ENCODE measurements at places on chromosomes 12 and 14.
A peak's percentile ranks its signal among the peaks of the same experiment; 100 is the strongest.

- no peak for DNase-seq
Observed at GRCh38 chr12:126648074-126648473, 1582.8 kb downstream of the AACS start.

GRCh38 chr14:52703225-52703624 lies 3.8 kb upstream of the PSMC6 start:
- DNase-seq = no peak

DNA sequence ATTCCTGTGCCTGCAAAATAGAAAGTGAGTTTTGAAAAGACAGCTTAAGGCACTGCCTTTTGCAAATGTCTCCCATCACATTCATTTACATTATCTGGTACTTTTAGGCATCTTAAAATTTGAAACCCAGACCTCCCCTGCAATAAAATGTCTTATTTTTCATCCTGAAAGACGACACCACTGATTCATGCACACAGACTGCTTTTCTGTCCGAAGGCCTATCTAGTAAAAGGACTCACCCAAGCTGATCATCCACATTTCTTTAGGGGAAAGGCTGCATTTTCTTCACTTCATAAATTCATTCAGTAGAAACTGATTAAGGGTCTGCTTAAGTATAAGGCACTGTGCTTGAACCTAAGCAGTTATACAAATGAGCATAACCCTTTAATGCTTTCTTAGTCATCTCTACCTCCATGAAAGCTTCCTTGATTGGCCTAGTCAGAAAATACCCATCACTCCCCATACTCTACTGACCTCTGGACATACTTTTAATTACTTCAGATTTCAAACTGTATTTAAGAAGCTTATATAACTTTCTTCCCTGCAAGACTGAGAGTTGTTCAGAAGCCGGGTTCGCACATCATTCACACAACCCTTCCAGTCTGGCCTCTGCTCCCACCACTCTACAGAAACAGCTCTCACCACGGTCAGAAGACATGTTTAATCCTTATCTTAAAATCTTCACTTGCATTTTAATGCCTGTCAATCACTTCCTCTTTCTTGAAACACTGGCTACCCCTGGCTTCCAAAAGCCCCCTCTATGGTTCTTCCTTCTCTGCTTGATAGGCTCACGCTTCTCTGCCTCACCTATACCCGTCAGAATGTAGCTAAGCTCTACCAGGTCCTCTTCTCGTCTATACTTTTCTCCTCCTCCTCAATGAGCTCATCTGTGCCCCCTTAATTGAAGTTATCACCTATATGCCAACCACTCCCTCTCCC lies 288.6 kb downstream of the MED13L start:
- no peak for DNase-seq

GRCh38 chr14:105074601-105075053 lies 9.4 kb upstream of the GPR132 start:
- DNase-seq = no peak

DNA sequence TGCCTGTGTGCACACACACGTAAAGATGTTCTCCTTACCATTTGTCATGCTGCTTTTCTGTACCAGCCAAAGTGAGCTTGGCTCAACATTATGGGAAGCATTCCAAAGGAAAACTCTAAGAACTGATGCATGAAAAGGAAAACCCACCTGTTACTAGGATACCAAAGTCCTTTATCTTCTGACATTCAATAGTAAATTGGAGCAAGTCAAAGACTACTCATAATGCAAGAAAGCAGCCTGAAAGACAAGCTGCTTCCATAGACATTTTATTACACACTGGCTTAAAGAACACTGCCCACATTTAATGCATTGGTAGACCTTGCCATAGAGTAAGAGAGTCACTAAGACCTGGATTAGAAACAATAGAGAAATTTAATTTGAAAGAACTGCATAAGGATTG lies 159.0 kb downstream of the LRIG3 start:
- no peak for DNase-seq

DNA sequence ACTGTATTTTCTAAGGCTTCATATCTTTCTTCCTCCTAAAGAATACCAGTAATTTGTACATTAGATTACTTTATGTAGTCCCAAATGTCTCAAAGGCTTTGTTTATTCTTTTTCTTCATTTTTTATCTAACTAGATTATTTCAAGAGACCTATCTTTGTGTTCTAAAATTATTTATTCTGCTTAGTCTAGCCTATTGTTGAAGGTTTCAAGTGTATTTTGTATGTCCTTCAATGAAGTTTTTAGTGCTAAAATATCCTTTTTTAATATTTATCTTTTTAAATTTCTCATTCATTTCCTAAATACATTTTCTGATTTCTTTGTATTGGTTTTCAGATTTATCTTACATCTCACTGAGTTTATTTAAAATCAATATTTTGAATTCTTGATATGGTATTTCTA lies 25.8 kb downstream of the OR4N5 start:
- DNase-seq = no peak

DNA sequence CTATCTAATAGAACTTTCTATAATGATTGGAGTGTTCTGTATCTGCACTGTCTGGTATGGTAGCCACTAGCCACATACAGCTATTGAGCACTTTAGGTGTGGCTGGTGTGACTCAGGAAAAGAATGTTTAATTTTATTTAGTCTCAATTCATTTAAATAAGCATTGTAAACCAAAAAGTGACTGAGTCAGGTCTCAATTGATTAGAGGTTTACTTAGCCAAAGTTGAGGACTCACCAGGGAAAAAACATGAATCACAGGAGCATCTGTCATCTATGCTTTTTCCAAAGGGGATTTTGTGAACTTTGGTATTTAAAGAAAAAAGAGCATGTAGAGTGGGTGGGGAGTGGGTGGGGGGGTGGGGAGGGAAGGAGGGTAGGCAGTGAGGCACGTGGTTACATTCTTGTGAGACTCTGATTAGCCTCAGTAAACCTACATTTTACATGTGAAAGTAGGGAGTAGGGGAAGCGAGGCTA lies 473.1 kb downstream of the ATP23 start:
- DNase-seq = no peak

GRCh38 chr14:29425705-29426482 lies 501.8 kb downstream of the PRKD1 start:
- DNase-seq = no peak

DNA sequence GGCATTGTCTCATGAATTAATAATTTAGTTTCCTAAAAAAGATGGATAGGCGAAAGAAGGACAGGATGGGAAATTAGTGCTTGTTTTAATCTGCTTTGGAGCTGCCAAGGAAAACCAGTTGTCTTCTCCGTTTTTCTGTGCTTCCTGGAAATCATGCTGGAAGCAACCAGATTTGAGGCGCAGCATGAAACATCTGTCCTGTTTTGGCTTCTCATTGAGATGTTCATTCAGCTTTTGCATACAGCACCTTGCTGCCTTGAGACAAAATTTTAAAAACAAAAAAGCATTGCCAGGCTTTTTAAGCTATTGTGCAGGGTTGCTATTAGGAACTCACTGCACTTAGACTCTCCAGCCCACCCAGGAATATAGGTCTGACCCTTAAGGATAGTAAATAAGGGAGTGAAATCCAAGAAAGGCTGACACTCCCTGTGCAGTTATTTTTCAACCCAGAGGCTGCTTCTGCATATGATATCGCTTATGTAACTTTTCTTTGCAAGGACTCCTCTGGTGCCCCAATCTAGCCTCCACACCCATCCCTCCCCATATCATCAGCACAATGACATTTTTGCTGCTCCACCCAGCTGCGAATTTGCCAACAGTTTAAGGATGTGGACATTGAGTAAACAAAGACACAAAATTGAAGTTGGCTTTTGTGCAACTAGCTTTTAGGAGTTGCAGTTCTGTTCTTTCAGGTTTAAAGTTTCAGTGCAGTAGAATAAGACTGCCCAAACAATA lies 46.9 kb upstream of the MDM1 start:
- no peak for DNase-seq

DNA sequence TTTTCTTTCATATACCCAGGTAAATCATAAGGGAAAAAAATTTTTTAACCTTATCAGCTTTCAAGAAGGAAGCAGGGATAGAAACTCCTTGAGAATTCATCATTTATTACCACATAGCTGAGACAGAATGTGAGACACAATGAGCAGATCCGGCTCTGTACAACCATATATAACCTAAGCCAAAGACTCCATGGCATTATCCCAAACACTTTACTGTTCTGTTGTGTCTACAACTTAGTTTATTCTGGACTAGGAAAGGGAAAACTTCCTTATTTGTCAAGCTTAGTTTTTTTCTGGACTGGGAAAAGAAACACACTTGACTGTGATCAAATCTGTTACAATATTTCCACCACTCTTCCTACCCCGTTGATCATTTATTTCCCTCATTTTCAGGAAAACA lies 38.3 kb upstream of the CATSPERB start:
- no peak for DNase-seq

- no peak for DNase-seq
Observed at GRCh38 chr14:53004976-53005375, 54.1 kb upstream of the FERMT2 start.

- DNase-seq = no peak
Observed at GRCh38 chr12:95796982-95797289, 6.4 kb upstream of the NTN4 start.

- DNase-seq = no peak
Observed at GRCh38 chr12:65460063-65460462, 181.6 kb downstream of the MSRB3 start.

GRCh38 chr14:94047581-94047980 lies 21.4 kb downstream of the OTUB2 start:
- no peak for DNase-seq

DNA sequence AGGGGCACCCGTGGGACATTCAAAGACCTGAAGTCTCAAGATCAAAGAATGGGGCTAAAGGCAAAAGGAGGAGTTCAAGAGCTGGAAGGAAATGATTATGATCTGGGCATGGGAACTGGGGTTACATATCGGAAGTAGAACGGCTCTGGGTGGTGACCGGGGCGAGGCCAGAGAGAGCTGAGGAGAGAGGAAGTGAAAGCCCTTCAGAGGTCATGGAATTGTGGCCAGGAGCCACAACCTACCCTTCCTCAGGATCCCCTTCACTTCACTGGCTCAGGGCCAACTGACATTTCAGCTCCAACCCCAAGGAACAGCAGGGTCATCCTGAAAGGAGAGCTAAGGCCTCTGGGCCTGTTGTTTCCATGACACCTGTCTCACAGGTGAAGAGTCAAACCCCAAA lies 57.8 kb downstream of the GALNT16 start:
- DNase-seq = no peak

DNA sequence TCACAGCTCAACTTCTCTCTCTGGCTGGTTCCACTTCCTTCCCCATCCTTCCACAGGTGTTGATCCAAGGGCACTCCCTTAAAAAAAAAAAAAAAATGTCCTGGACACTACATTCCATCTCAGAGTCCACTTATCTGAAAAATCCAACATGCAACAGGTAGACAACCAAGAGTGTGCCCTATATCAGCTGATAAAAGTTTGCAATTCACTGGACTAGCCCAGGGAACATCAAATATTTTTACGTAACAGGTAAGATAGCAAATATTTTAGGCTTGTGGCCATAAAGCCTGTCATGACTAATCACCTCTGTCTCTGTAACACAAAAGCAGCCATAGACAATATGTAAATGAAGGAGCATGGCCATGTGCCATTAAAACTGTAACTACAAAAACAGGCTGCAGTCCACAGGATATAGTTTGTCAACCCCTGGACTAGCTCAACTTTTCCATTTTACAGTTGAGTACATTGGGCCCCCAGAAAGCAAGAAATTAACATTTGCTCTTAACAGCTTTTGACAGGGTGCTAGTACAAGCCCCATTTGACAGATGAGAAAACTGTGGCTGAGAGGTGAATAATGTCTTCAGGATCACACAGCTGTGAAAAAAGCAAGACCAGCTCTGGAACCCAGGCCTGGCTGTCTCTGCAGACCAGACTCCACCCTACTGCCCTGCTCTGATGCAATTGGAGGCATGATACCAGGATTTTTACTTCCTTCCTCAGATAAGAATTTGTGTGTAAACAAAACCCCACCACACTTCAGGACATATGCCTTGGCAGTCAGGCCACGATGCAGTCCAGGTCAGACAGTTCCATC lies 68.9 kb downstream of the CMKLR1 start:
- no peak for DNase-seq

DNA sequence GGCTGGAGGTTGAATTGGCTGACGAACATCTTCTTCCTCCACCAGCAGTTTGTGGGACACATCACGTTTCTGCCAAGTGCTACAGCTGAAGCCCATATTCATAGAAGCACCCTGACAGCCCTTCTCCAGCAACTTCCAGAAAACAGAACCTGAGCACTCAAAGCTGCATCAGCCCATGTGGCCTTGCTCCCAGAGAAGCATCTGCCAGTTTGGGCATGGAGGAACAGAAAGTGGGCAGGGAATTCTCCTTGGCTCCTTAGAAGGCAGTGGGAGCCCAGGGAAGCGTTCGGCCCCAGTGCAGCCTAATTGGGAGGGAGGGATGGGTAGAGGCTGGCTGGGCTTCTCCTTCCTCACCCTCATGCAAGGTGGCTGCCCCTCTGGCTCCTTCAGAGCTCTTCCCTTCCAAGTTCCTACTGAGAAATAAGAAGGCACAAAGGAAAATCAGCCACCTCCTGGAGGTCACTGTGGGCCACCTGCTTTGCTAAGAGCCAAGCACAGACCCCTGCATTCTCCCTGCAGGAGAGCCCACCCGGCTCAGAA lies 4.1 kb upstream of the NGB start:
- DNase-seq = no peak

- peak; percentile 13 for DNase-seq
Observed at GRCh38 chr12:30795410-30796312, 40.9 kb upstream of the CAPRIN2 start.

DNA sequence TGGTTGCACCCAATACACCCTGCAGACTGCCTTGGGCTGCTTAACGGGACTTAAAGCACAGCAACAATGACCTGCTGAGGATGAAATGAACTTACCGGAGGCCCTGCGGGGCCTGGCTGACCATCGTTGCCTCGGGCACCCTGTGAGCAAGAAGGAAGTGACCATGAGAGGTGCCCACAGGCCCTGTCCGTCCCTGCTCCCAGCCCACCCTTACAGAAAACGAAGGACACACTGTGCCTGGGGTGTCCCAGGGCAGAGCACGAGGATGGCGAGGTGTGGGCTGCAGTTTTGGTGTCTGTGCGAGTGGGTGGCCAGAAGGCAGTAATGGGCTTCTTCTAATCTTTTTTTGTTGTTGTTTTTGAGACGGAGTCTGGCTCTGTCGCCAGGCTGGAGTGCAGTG lies 14.6 kb downstream of the COL2A1 start:
- DNase-seq = no peak

DNA sequence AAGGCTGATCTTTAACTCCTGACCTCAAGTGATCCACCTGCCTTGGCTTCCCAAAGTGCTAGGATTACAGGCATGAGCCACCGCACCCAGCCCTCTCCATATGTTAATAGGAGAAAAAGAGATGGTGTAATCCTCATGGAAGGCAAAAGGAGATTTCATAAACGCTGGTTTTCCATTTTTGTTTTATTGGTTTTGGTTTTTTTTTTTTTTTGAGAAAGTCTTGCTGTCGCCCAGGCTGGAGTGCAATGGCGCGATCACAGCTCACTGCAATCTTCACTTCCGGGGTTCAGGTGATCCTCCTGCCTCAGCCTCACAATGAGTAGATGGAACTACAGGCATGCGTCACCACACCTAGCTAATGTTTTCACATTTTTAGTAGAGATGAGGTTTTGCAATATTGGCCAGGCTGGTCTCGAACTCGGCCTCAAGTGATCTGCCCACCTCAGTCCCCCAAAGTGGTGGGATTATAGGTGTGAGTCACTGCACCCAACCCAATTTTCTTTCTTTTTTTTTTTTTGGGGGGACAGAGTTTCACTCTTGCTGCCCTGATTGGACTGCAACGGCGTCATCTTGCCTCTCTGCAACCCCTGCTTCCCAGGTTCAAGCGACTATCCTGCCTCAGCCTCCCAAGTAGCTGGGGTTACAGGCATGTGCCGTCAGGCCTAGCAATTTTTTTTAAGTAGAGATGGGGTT lies 8.1 kb downstream of the PTGES3 start:
- DNase-seq = no peak
